Naive thymus-derived CD8-positive, alpha-beta T cell (primary cell): ENCODE measurements at places on chromosomes 6 and 20.

GRCh38 chr20:1322511-1323245, 6.3 kb downstream of the SDCBP2 start:
- no peak for DNase-seq

GRCh38 chr6:110705543-110705942, 109.7 kb downstream of the CDK19 start:
- no peak for DNase-seq

DNA sequence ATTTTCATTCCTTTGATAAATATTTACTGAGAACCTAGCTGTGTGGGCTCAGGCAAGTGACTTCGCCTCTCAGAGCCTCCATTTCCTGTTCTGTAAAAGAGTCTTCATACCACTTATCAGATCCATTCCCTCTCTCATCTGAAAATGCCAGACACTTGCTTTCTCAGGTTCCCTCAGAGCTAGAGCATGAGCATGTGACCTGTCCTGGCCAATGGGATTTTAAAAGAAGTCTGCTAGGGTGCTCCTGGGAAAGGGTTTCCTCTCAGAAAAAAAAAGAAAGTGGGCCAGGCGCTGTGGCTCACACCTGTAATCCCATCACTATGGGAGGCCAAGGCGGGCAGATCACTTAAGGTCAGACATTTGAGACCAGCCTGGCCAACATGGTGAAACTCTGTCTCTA, 5.3 kb downstream of the KCNB1 start:
- DNase-seq = no peak

GRCh38 chr20:46206025-46206424, 87.9 kb downstream of the CD40 start:
- DNase-seq = no peak

- no peak for DNase-seq
These were observed 120.5 kb downstream of the MAP3K7 start for GRCh38 chr6:90466154-90466940.

GRCh38 chr6:75430631-75431325, 62.8 kb downstream of the FILIP1 start:
- no peak for DNase-seq

DNA sequence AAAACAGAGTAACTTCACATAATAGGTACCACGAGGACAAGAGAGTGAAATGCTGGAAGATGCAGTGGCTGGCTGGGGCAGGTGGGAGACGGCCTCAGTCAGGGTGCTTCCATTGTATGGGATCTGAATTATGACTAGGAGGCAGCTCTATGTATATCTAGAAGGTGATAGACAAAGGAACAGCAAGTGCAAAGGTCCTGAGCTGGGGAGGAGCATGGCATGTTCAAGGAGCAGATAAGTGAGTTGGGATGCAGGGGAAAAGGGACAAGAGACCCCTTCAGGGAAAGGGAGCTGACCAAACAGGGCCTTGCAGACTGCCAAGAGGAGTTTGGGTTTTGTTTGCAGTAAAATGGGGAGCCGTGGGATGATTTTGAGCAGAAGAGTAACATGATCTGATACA, 8.3 kb upstream of the SLC9A8 start:
- no peak for DNase-seq

GRCh38 chr20:9139106-9139833, 70.4 kb downstream of the PLCB4 start:
- DNase-seq = no peak

DNA sequence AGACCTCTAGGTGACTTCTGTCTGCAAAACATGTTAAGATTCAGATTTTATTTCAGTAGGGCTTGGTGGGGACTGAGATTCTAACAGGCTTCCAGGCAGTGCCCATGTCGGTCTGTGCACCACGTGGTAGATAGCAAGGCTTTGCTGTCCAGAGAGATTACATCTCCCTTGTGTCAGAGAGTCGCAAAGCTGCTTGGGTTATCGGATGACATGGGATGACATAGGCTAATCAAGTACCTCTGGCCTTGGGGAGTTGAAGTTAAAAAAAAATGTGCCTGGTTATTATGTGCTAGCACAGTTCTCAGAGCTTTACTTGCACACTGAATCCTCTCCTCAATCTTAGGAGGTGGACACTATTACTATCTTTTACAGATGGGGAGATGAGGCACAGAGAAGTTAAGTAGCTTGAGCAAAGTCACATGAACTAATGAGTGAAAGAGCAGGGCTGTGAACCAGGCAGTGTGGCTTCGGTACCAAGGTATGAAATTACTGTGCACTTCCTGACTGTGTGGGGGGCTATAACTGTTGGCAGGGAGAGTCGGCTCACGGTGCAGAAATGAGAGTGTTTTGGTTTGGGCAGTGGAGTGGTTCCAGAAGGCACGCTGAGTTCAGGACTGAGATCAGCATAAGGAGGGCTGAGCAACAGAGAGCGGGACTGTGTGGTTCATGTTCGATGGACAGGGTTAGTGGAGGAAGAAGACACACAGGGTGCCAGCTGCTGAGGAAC, 41.1 kb downstream of the FARS2 start:
- DNase-seq = no peak

GRCh38 chr6:138487102-138487604, 12.1 kb downstream of the NHSL1 start:
- no peak for DNase-seq

DNA sequence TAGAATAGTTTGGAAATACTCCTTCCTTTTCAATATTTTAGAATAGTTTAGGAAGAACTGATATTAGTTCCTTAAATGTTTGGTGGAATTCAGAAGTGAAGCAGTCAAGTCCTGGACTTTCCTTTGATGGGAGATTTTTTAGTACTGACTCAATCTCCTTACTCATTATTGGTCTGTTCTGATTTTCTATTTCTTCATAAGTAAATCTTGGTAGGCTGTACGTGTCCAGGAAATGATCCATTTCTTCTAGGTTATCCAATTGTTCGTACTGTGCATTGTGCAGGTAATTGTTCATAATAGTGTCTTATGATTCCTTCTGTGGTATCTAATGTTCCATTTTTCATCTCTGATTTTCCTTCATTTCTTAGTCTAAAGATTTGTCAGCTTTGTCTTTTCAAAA, 138.9 kb downstream of the SYCP2 start:
- DNase-seq = no peak

GRCh38 chr20:36319356-36320260, 13.5 kb downstream of the DLGAP4 start:
- DNase-seq = no peak

DNA sequence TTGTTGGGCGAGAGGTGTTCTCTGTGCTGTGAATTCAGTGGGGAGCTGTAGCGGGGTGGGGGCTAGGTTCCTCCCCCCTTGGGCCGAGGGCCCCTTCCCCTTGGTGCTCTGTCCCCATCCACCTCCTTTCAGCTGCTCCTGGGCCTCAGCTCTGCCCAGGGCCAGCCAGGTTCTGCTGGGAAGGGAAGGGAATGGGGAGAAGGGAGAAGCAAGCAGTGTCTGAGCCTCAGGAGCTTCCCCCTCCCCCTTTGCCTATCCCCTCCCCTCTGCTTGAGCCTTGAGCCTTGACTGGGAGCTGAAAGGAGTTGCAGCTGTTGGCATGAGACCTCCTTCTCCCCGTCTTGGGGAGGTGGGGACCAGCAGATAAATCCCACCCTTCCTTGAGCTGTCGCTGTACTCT, 576 bp upstream of the RRP36 start:
- DNase-seq = no peak

DNA sequence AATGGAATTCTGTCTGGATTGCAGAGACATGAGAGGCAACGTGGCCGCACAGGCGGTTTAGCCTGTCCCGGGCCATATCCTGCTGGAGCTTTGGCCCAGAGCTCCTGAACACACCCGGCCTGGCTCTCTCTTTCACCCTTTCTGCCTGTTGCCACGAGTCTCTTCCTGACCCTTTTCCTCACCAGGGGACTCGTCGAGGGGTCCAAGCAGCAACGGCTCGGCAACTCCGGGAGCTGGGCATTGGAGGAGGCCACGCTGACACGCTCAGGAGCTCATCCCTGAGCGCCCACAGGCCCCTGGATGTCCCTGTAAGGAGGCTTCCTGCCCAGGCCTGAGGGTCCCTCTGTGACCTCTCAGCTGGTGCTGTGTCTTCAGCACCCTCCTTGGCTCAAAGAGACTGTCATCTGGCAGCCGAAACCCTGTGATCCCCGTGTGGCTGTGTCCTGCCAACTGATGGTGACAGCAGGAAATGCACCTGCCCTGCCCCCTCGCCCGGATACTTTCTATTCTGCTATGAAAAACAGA, 103.8 kb downstream of the RNASET2 start:
- DNase-seq = no peak

GRCh38 chr6:11789744-11790143, 11.1 kb upstream of the ADTRP start:
- DNase-seq = no peak

GRCh38 chr6:167987396-167988153, 9.9 kb upstream of the KIF25 start:
- DNase-seq = no peak

DNA sequence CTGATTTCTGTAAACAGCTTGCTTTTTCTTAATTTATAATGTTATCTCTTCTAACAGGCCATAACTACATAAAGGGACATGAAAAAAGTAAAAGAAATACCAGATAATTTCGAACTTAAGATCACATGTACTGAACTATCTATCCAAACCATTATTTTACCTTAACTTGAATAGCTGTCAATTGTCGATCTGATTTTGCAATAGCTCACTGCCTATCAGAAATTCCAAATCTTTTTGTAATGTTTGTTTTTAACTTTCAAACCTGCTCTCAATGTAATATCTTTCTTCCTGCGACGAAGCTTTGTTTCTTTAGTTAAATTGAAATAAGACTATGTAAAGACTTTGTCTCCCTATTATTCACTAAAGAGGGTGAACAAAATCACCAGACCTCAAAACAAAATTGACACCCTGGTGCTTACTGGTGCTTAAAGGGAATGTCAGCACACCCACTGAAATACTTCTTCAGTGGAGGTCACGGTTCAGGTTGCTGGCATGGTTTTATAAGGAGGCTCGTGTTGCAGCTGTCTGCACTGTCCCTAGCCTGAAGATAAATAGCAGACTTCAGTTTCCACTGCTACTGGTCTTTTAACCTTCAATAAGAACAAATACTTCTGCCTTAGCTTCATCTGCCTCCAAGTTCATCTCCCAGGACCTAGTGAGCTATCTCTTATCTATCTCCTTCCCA, 117.5 kb upstream of the QKI start:
- no peak for DNase-seq

DNA sequence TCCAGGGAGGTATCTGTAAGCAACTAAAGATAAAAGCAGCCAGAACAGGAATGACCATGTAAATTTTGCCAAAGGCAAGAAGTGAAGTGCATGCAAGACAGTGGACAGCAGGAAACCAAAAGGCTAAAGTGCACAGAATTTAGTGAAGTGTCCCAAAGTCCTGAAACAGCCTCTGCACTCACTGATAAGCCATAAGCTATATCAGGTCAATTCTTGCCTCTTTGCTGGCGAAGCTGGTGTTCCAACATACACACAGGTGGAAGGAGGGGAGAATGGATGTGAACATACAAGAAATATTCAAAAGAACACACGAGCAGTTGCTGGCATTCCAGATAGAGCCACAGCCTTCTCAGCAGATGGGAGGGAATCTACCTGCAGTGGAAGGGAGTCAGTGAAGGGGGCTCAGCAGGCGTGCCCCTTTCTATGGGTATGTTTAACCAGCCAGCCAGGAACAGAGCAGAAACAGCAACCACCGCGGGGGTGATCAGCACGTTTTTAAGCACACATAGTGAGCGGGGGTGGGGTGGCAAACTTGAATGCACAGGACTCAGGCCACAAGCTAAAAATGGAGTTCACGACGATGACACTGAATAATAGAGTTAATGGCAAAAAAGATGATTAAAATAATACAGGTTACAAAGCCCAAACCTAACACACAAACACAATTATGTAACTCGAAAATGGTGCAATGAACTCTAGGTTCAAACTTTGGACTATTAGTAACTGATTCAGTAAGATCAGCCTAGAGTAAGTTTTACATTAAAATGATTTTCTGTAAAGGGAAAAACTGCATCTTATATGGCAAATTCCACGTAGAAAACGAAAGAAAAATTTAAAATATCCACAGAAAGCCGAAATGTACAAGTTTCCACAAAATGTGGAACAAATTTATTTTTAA, 1.2 kb downstream of the ECI2 start:
- DNase-seq = no peak

DNA sequence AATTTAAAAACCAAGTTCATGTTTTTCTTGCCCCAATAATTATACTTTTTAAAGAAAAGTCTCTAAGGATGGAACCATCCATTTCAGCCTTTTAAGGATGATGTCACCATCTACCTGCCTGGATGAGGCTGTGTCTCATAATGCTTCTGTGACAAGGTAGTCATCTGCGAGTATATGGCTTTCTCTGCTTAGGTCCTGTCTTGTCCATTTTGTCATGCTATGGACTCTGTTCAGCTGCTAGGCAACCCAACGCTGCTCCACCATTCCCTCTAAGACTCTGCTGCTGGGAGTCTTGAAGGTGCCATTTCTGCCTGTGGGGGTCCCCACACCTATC, 459.8 kb upstream of the RUNX2 start:
- DNase-seq = no peak

- no peak for DNase-seq
These were observed 83.6 kb downstream of the PHACTR1 start for GRCh38 chr6:12800120-12800519.

GRCh38 chr20:54293526-54293925, 85.6 kb downstream of the PFDN4 start:
- DNase-seq = no peak

DNA sequence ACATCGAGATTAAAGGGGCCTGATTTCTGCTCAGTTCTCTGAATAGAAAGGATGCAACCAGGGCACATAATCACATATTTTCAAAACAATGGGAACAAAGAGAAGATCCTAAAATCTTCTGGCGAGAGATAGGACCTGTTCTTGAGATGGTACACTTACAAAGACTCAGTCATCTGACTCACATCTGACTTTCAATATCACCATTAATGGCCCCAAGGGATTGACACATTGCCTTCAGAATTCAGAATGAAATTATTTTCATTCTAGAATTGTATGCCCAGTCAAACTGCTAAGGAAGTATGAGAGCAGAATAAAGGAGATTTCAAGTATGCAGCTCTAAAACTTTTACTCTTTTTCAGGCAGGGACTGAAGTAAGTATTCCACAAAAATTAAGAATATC, 240.7 kb upstream of the POU3F2 start:
- no peak for DNase-seq

GRCh38 chr20:7656687-7657467, 283.4 kb downstream of the HAO1 start:
- no peak for DNase-seq

- DNase-seq = peak; percentile 13
These were observed 844 bp downstream of the WFDC2 start for GRCh38 chr20:45470262-45470931.
